Prostate gland (tissue), 2 donors: ENCODE measurements at places on chromosomes 6 and 20. TPM values are rescaled to one million over a fixed set of nuclear protein-coding genes. Genes with fewer than 3 reads are reported as not detected.
A peak's percentile ranks its signal among the peaks of the same experiment; 100 is the strongest.

- no peak for DNase-seq
These were observed 13.8 kb downstream of the DDRGK1 start for GRCh38 chr20:3190681-3191111.

Gene LINC00237
- not detected for total RNA-seq

Gene KIAA1755
- 10.8 TPM for total RNA-seq

- DNase-seq = no peak
These were observed 13.4 kb upstream of the STX16 start for GRCh38 chr20:58637466-58638213.

- peak; percentile 12 for DNase-seq
These were observed at the start of gene GSTA5 for GRCh38 chr6:52840763-52841585. Gene GSTA5, minus strand, starts transcription at chr6:52840813.

GRCh38 chr6:44923444-44923843 is 404.7 kb upstream of the RUNX2 start:
- DNase-seq = no peak
